ENCODE measurements at places on chromosomes 4 and X.
A peak's percentile ranks its signal among the peaks of the same experiment; 100 is the strongest.

GRCh38 chrX:124433186-124433585 lies 86.8 kb downstream of the SH2D1A start:
- no peak for DNase-seq

DNA sequence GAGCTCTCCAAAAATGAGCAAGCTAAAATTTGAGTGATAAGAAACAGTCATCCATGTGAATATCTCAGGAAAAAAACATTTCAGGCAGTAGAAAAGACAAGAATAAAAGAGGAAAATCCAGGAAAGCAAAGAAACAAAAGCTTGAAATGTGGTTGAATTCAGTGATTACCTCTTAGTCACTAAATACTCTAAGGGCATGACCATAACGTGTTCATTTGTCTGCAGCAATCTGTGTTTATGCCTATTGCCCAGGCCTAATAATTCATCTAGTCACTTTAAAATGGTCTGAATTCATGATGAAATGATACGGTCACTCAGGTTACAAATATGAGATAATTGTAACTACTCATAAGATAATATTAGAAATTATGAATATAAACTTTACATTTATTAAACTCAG lies 837.9 kb downstream of the STPG2 start:
- DNase-seq, result no peak

DNA sequence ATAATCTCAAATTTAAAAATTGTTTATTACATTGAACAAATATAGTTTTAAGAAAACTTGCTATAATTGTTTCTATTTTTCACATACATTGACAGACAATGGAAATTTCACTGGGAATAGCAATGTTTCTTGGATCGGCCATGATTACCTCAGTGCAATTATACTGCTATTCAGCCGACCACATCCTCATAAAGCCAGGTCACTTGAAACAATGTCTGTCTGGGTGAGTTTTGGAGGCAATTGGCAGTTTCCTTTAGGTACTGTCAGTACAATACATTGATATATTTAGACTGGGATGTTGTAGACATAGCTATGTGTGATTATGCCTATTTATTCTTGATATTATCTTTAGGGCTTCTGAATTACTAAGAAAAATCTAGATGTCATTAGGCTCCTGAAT lies 89.5 kb upstream of the VEGFC start:
- DNase-seq, result no peak

DNA sequence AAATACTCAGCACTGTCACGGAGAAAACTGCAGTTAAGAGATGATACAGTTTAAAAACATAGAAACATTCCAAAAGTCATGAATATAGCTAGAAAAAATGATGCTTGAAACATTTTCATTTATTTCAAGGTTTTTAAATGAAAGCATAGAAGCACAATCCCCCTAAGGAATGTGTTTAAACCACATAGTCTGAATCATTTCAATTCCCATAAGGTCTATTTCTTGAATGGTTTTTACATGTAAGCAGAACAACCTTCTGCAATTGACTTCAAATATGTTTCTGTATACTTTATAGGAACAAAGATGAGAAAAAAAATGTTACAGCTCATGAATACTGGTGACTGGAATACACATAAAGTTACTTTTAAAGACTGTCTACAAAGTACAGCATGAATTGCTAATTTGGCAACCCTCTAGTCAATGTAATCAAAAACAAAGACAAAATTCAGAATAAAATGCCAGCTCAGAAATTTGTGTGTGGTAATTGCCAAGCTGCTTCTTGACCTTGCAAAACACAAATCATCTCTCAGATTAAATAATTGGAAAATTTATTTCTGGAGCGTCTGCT lies 886.4 kb upstream of the ADGRL3 start:
- peak; percentile 8 for DNase-seq

DNA sequence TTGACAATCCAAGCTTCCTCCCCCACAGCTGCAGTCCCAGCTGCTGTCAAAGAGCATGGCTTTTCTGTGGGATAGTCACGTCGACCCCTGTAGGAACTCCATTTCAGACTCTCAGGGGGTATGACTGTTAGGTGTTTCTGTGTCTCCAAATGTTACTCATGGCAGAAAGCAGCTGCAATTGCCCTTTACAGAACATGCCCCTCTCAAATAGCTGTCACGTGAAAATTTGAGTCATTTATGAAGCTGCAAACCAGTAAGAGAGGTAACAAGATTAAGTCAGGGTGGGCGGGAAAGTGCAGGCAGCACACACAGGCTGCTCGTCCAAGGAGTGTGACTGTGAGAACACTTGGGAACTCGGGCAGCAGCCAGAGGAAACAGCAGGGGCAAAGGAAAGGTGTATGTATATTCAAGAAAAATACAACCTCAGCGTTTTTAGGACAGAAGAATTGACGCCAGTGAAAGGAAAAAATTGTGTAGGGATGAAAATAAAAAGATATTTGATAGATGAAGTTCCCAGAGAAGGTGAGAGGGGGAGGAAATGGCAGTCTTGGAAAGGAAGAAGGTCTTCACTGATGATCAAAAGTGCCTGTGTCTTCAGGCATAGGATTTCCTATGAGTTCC lies 66.5 kb upstream of the TMEM184C start:
- DNase-seq, result peak; percentile 13
